Ammon's horn (tissue), 1 donor: ENCODE measurements at places on chromosomes 6 and 20.
A peak's percentile ranks its signal among the peaks of the same experiment; 100 is the strongest.

DNA sequence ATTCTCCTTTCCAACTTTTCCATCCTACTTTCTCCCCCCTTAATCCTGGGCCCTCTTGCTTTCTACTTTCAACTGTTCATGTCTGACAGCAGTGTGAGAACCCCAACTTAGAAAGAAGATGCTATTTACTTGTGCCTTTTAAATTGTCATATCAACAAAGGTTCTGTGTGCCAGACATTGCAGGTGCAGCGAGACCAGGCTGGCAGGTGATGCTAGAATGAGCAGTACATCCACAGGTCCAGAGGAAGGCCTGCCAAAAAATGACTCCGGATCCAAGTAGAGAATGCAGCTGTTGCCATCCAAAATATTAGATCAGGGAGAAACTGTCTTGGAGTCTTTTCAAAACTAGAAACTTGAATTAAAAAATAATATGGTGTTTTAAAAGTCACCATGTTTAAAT is 510.5 kb downstream of the LMBRD1 start:
- DNase-seq = no peak

- DNase-seq = no peak
These were observed 103.8 kb upstream of the FLRT3 start for GRCh38 chr20:14441201-14441600.

DNA sequence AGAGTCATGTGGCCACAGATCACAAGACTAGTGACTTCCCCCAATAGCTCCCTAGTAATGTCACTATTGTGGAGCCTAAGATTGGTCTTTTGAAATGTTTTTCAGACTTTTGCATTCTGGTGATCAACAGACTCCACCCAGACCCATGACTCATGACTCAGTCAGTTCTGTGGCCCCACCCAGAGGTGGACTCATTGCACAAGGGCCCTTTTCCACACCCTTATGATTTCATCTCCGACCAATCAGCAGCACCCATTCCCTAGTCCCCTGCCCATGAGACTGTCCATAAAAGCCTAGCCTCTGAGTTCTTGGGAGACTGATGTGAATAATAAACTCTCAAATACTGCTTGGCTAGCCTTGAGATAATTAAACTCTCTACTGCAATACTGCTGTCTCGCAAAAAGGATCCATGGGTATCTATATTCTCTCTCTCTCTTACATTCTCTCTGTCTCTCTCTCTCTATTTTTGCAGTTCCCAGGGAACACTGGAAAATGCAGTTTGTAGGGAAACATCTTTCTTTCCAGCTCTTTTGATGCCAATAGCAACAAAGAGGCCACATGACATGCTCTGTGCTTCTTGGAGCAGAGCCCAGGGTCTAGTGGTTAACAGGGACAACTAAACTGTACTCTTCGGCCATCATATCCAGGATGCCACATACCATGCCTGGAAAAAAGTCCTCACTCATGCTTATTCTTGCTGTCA is 71.3 kb upstream of the IYD start:
- DNase-seq = no peak

GRCh38 chr6:24699521-24700359 is 19.2 kb downstream of the C6orf62 start:
- no peak for DNase-seq

DNA sequence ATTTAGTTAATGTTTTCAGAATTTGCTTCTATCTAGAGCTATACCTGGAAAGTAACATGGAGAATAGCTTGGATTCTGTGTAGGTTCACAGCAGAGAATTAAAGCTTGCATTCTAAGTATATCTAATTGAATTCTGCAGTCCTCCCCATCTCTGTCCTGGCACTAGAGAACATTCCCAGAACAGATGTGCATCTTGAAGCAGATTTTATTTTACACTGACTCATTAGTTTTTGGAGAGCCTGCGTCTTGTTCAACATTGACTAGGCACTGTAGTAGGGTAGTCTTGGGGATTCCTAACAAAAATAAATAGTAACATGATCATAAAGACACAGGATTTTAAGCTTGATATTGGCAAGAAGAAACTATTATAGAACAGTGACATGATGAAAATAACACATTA is 36.2 kb upstream of the BAG2 start:
- peak; percentile 7 for DNase-seq
